ENCODE measurements at places on chromosomes 3 and 15.

GRCh38 chr3:172061724-172062184, 22.4 kb downstream of the FNDC3B start:
- no peak for DNase-seq

GRCh38 chr3:172216911-172217310, 177.5 kb downstream of the FNDC3B start:
- DNase-seq: no peak

GRCh38 chr3:194265505-194265892, 85.6 kb downstream of the CPN2 start:
- DNase-seq: no peak

GRCh38 chr15:59696332-59696731, 7.2 kb upstream of the BNIP2 start:
- no peak for DNase-seq

DNA sequence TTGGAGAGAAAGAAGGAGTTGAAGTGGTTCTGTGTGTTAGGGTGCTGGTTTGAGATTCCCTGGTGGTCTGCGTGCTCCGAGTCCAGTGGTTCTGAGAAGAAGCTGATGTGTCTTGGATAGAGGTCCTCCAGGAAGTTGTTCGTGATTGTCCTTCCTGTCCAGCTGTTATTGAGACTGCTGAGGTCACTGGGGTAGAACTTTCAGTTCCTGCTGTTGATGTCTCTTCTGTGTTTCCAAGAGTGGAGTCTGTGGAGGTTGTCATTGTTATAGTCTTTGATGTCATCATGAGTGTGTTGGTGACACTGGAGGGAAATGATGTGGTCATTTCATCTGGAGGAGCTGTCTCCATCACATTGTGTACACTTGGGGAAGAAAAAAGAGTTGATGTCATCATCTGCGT, 20.8 kb downstream of the MUC4 start:
- no peak for DNase-seq

- no peak for DNase-seq
Observed at GRCh38 chr15:83061680-83062079, 5.4 kb downstream of the BTBD1 start.

DNA sequence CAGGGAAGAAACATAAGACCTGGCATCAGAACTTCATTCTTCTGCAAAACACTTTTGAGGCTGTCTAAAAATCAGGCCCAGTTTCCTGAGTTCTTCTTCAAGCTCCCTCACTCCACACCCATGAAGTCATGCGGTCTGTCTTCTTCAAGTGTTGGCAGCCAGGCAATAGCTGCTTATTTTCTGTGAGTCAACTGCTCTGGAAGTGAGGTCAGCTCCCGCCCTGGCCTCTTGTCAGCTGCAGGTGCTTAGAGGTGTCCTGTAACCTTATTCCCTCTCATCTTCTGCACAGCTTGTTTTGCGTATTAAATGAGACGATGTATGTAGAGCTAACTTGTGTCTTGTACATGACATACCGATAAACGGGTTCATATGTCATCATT, 226.1 kb downstream of the ADAMTS17 start:
- no peak for DNase-seq

- no peak for DNase-seq
Observed at GRCh38 chr3:10732292-10732691, 83.7 kb upstream of the SLC6A11 start.

- DNase-seq: no peak
Observed at GRCh38 chr15:80934761-80935221, 54.8 kb downstream of the MESD start.

- DNase-seq: no peak
Observed at GRCh38 chr3:34957677-34958076, 681.6 kb upstream of the ARPP21 start.

DNA sequence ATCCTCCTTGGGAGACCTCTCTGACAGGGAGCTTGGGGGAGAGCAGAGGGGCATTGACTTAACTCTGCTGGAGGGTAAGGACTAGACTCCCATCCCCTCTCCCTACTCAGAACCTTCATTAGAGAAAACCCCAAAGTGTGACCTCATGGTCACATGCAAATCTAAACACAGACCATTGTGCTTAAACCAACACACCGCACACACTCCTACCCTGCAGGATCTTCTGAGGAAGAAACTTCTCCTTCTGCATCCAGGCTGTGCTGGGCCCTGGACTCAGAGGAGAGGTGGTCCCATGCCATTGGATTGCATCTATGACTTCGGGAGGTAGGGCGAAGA, 805 bp upstream of the PARP16 start:
- DNase-seq: no peak
